ENCODE measurements at places on chromosomes 11 and 22.
A peak's percentile ranks its signal among the peaks of the same experiment; 100 is the strongest.

DNA sequence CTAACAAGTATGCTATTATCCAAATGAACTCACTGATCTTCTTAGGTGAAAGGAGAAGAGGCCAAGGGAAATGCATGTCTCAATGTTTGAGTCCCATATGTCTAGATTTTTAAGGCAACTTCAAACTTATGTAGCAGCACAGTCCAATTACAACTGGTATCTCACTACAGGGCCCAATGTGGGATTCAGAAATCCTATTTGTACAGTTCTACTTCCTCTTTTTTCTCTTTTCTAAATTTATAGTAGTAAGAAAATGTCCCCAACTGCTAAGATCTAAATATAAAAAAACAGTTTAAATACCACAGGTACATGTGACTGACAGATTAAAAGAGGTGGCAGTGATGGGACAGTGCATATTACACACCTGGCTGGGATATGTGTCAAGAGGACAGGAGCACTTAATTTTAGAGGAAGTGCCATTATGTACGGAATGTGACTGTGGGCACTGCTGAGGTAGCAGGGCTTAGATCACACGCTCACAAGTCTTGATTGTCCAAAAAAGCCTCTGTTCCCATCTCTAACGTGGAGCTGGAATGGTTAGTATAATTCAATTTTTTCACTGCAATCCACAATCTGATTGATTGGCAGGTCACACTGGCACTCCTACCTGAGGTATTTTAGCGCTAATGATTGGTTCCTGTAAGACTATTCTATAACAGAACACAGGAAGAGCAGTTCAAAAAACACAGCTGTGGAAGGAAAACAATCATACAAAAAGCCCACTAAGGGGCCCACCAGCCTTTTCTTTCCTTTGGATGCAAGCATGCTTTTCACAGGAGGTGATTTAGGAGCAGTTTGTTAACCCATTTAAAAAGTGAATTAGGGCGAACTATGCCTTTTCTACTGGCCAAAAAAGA lies 34.6 kb downstream of the APOL5 start:
- no peak for DNase-seq

GRCh38 chr11:115869780-115870431 lies 365.7 kb upstream of the CADM1 start:
- DNase-seq, result no peak

- DNase-seq, result no peak
Observed at GRCh38 chr11:13052130-13052571, 43.0 kb downstream of the RASSF10 start.

DNA sequence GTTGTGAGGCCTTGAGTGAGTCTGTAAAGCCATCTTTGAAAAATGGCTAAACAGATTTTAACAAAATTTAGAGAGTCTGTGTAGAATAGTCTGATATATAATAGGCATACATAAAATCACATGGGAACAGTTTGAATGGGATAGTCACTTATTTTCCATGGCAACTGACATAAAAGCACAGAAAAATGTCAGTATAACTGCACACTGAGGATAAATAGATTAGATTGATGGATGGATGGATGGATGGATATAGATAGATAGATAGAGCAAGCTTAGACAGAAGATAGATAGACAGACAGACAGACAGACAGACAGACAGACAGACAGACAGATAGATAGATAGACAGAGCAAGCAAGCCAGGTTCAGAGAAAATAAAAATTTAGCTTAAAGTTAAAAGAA lies 660.2 kb upstream of the API5 start:
- DNase-seq, result no peak

DNA sequence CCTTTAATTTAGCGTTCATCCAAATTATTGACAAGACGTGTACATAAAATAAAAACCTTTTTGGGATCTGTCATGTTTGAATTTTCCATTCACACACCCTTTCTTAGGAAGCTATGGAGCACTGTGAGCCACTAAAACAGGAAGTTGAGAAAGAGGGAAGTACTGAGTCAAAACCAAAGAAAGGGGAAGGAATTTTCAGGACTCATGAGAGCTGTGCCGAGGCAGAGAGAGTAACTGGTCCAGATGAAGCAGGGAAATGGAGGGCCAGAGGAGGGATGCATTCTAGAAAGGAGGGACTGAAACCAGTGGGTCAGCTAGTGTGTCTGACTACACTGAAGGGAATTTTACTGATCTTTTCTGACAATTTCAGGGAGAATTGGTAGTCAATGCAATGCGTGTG lies 24.9 kb downstream of the APLP2 start:
- no peak for DNase-seq

- DNase-seq, result no peak
Observed at GRCh38 chr22:49754696-49755630, 72.7 kb downstream of the BRD1 start.

DNA sequence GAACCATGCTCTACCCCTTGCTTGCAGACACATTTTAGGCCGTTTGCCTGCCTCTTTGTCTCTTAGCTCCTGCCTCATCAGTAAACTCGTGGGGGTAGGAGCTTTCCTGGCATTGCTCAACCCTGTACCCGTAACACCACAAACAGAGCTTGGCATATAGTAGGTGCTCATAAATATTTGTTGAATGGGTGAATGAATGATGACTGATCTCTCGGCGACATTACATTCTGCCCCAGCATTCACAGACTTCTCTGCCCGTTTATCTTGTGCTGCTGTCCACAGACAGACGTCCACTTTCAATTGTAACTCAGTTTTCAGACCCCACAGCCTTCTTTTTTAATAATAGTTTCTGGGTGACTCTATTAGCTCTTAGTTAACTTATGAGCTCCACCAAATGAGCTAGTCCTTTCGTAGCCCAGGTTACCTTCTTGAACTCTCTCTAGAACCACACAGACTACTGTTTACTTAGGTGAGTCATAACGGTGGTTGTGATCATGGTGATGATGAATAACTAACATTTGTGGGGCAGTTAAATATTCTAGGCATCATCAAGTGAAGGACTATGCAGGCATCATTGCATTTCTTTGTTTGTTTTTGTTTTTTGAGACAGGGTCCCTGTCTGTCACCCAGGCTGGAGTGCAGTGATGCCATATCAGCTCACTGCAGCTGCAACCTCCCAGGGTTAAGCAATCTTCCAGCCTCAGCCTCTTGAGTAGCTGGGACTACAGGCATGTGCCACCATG lies 188.4 kb downstream of the ADAMTS15 start:
- no peak for DNase-seq

DNA sequence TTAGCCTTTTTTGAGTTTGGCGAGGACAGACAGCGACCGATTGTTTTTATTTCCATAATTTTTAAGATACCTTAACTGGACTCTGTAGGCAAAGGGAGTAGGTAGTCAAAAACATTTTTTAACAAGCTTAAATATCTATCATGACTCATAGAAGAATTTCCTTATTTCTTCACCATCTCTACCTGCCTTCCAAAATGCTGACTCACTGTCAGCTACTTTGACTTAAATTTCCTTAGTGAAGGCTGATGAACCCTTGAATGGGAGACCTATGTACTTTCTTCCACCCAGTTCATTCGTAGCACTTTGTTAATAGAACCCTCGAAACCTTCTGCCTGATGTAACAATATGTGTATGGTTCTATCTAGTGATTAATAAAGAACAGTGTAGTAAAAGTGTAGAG lies 1.1 kb upstream of the MTMR2 start:
- DNase-seq, result no peak

DNA sequence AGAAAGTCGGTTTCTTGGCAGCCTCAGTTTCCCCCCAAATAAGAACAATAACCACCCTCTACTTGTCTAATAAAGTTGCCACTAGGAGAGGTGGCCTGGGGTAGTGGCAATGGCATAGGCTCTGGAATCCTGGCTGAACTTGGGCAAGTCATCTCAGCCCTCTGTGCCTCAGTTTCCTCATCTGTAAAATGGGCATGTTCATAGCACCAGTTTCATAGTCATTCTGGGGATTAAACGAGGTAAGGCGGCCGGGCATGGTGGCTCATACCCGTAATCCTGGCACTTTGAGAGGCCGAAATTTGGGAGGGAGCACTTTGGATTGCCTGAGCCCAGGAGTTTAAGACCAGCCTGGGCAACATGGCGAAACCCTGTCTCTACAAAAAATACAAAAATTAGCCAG lies 63.0 kb downstream of the SGSM1 start:
- DNase-seq, result no peak

DNA sequence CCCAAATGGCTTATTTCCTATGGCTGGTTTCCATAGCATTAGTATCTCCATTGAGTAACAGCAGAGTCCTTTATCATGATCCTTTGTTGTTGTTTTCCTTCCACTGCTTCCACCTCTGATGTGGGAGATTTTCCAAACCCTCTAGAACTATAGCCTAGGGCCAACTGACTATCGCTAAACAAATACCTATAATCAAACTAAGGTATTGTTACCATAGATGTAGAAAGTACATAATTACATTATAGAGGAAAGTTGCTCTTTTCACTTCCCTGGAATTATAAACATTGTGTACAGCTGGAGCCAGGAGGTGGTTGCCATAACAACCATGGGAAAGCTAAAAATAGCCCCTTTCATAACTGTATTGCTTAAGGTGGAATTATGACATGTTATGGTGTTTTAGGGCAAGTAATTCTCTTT lies 47.0 kb upstream of the ALKBH3 start:
- DNase-seq, result no peak

- DNase-seq, result peak; percentile 59
Observed at GRCh38 chr22:31637891-31638618, 24.0 kb downstream of the PISD start.

DNA sequence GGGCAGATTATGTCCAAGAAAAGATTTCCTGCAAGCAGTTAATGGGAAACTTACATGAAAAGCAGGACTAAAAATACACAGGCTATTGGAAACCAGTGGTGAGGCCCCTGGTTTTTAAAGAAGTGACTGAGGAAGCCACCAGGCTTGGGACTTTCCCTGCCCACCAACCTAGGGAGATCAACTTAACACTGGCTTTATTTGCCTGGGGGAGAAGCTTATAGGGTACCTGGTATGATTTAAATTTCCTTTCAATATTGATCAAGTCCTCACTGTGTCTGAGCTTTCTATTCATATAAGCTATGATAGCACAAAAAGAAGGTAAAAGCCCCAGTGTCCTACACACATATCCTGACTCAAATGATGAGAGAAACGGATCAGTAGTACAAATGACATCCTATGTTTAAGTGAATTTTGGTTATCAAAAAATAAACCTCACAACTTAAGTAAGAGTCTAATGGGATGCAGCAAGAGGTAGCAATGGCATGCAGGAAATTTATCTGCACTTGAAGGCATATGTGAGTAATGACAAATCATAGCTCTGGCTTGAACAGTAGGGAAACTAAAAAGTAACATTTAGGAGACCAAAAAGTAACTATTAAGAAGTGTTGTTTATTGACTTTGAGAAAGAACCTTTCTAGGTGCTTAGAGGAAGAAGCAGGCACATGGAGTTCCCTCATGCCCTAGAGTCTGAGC lies 85.3 kb downstream of the GAB2 start:
- no peak for DNase-seq

DNA sequence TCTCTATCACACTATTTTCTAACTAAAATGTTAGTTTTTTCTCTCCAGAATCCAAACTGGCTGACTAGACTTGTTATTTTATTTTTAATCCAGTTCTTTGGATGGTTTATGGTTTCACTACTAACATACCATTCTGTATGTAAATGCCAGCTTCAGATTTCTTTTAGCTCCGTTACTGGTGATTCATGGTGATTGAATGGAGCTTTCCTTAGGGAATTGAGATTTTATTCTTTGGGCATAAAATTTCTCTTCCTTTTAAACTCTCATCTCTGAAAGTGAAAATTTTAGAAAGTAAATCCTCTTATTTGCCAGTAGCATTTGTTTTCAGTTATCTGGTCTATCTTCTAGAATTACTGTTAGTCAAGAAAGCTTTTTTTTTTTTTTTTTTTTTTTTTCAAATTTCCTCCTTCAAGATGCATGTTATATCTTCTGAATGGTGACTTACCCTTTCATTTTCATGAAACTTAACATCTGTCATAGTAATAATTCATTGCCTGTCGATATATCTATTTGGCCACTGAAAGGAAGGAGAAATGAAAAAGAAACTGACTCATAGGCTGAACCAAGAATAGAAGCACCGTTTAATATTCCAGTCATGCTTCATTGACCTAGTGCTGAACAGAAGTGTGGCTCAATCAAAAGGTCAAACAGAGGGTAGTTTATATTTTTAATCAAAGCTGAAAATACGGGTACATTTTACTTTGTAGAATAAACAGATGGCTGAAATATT lies 6.4 kb downstream of the ENDOD1 start:
- DNase-seq, result no peak

GRCh38 chr22:25101501-25101900 lies 98.2 kb upstream of the CRYBB3 start:
- no peak for DNase-seq

- DNase-seq, result no peak
Observed at GRCh38 chr22:24414523-24414922, 12.9 kb upstream of the ADORA2A start.

DNA sequence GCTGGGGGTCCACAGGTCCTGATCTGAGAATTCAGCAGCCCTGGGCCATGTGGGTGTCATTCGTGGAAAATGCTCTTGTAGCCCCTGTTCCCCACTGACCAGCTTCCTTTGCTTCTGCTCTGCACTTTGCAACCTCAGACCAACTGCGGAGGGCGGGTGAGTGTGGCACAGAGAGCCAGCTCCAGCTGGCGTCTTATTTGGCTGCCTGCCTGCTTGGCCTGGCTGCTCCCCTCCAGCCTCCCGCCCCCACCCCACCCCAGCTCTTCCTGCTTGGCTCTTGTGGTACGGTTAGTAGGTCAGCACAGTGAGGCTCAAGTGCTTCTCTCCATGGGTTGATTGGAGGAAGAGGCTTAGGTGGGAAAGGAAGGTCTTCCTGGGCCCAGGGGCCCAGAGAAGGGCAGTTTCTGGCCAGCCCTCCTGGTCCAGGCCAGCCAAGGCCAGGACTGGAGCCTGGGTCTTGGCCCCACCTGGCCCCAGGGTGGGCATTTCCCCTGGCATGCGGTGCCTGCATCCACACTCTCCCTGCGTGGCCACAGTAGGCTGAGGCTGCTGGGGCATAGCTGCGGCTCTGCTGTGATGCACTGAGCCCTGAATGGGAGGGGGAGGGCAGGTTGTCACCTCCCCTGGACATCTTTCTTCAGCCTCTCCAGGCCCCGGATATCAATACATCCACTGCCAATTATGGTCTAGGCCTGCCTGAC lies 26.5 kb downstream of the MYO7A start:
- no peak for DNase-seq
